Peyer's patch (tissue), 4 donors: ENCODE measurements at places on chromosomes 3 and 15. TPM values are rescaled to one million over a fixed set of nuclear protein-coding genes. Genes with fewer than 3 reads are reported as not detected.

- DNase-seq: no peak
These were observed 754.4 kb upstream of the GOLIM4 start for GRCh38 chr3:168850109-168850508.

DNA sequence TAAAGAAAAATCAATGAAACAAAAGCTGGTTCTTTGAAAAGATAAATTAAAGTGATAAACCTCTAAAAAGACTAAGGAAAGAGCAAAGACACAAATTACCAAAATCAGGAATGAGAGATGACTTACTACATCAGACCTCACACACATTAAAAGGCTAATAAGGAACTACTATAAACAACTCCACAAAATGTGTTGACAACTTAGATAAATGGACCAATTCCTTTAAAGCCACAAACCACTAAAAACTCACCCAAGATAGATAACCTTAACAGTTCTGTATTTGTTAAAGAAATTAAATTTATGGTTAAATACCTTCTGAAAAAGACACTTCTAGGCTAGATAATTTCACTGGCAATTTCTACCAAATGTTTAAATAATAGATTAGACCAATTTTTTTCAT is 170.4 kb downstream of the SMAD6 start:
- no peak for DNase-seq

GRCh38 chr3:186044427-186044826 is 64.5 kb downstream of the ETV5 start:
- no peak for DNase-seq

GRCh38 chr3:141231952-141232823 is 563 bp downstream of the PXYLP1 start:
- DNase-seq: peak; percentile 60

GRCh38 chr3:53973905-53974304 is 82.2 kb upstream of the SELENOK start:
- no peak for DNase-seq

DNA sequence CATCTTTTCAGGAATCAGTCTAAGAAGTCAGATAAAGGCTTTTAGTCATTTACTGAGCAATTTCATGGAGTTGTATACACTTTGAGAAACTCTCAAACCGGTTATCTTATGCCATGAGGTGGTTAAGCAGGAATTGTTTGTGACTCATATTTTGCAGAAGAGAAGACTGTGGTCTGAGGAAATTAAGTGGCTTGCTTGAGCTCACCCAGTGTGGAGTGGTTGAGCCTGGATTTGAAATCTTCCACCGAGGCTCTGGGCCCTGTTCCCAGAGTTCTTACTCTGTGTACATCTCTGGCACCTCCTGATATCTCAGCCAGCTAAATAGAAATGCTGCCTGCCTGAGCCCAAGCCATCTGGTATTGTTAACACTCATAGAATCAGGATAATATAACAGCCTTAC is 37.8 kb upstream of the BCL6 start:
- DNase-seq: no peak

- no peak for DNase-seq
These were observed 178.8 kb downstream of the KLHL25 start for GRCh38 chr15:85615930-85616329.

DNA sequence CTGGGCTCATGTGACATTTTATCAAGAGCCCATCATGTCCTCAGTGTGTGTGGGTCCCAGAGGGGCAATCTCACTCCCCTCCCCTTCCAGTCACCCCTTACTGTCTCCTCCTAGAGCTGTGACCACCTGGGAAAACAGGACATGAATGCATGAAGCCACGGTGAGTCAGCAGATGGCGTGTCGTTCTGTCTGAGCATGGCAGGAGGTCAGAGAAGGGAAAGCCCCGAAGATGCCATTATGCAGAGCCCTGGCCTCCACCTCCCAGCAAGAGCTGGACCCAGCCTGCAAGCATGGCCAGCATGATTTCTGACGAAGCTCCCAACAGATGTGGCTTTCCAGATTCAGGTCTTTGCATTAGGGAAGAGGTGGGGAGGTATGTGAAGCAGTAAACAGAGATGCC is 118.5 kb downstream of the TLE3 start:
- peak; percentile 76 for DNase-seq

The GOLGA8Q gene
- not detected for total RNA-seq

The PLD1 gene
- total RNA-seq: 218 TPM
